ENCODE measurements at places on chromosomes 4 and X.

DNA sequence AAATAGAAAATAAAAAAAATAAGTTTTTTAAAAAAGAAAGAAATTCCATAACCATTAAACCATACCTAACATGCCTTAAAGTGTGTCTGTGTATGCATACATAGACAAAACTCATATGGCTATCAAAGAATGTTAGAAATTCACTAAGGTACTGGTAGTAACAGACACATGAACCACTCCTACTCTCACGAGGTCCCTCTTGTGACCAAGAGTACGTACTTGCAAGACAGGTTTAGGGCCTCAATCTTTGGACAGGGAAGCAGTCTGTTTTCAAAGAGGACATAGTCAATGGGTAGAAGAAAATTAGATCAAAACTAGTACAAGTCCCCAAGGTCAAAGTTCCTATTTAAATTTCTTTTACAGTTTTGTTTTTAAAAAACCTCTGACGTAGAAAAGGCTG lies 117.3 kb downstream of the CHM start:
- no peak for DNase-seq

- DNase-seq, result no peak
Observed at GRCh38 chr4:87982446-87983010, 7.0 kb downstream of the SPP1 start.

GRCh38 chr4:148265627-148266026 lies 176.6 kb downstream of the NR3C2 start:
- no peak for DNase-seq

GRCh38 chrX:111041018-111041462 lies 55.0 kb upstream of the PAK3 start:
- no peak for DNase-seq

- no peak for DNase-seq
Observed at GRCh38 chrX:151393514-151393913, 3.5 kb upstream of the VMA21 start.

- DNase-seq, result no peak
Observed at GRCh38 chrX:71109051-71109450, 2.3 kb downstream of the IL2RG start.

GRCh38 chr4:163191999-163192398 lies 25.3 kb upstream of the NAF1 start:
- no peak for DNase-seq

Measured in D721Med (cell line).